Kidney (tissue), 22 donors: ENCODE measurements at places on chromosomes 16 and 17. TPM values are rescaled to one million over a fixed set of nuclear protein-coding genes. Genes with fewer than 3 reads are reported as not detected.

DNA sequence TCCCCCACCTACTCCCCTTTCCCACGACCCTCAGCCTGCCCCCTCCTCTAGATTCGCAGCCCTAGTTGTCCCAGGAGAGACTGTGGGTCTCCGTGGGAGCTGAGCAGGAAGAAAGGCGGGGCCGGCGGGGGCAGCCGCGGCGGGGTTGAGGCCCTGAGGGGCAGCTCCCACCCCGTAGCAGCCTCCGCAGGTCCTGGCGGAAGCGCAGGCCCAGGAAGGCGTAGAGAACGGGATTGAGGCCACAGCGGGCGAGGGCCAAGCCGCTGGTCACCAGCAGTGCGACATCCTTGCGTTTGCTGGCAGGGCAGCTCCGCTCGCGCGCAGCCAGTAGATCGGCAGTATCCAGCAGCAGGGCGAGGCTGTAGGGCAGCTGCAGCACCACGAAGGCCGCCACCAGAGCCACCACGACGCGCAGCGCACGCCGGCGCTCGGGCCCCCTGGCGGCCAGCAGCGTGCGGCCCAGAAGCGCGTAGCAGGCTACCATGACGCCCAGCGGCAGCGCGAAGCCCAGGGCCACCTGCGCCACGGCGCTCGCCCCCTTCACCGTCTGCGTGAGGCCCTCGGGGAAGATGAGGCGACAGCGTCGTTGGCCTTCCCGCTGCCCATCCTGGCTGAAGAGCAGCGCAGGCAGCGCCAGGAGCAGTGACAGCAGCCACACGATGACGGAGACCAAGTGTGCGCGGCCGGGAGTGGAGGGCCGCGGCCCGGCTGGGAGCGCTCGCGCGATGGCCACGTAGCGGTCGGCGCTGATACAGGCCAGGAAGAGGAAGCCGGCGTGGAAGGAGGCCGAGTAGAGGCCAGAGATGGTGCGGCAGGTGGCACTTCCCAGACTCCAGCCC, 1.9 kb downstream of the CCR10 start:
- DNase-seq = peak; percentile 88

Gene OXLD1
- total RNA-seq = 28.2 TPM

Gene HOXB7
- total RNA-seq = 45.4 TPM

GRCh38 chr17:47670064-47670463, 20.3 kb downstream of the KPNB1 start:
- no peak for DNase-seq

GRCh38 chr17:77308861-77309726, 168.3 kb downstream of the SEC14L1 start:
- no peak for DNase-seq

DNA sequence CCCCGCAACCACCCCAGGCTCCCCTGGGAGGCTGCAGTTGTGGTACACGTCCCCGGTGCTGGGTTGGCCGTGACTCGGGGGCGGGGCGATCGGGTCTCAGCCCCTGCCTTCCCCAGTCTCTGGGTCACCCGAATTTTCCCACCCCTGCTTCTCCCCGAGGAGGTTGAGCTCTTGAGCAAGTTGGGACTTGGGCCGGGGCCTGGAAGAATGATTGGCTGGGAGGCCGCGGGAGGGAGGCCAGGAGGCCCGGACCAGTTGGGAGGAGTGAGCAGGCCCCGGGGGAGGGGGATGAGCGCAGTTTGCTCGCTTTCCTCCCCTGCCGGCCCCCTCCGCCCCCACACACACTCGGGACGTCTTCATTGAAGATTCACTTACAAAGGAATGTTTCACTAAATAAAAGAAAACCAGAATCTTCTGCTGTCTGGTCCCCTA, 4.5 kb upstream of the HEXIM1 start:
- DNase-seq = peak; percentile 97

- no peak for DNase-seq
These were observed 20.9 kb downstream of the OSBPL7 start for GRCh38 chr17:47800686-47801085.

GRCh38 chr17:8580952-8581658, 49.4 kb downstream of the MYH10 start:
- no peak for DNase-seq

Gene ADAD2
- total RNA-seq = 0.72 TPM
